Stimulated activated CD8-positive, alpha-beta memory T cell treated with anti-CD3 and anti-CD28 coated beads, Interleukin-4, amount 100 ng/mL, for 24 hours (primary cell): ENCODE measurements at places on chromosomes 13 and 19.

DNA sequence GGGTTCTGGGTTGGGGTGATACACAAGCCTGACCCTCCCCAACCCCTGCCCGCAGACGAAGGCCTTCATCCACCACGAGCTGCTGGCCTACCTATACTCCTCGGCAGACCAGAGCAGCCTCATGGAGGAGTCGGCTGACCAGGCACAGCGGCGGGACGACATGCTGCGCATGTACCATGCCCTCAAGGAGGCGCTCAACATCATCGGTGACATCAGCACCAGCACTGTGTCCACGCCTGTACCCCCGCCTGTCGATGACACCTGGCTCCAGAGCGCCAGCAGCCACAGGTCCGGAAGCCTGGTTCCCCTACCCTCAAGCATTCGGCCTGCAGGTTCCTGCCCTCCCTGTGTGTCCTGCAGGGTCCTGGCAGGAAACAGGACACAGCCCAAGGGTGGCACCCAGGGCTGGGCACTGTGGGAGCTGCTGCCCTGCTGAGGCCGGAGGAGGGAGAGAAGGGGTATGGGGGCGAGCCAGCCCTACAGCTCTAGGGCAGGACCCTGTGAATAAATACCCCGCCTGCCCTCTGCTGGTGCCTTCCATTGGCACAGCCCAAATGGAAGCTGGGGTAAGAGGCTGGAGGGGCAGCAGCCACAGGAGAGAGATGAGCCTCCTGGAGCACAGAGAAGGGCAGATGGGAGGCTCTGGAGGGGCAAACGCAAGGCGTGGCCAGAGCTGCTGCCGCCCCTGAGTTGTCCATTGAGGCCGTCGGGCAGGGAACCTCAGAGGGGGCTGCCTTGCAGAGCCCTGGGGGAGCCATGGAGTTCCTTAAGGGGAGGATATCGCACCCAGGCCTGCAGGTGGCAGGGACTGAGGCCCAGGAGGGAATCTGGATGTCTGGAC lies 6.8 kb downstream of the TMED1 start:
- no peak for DNase-seq

DNA sequence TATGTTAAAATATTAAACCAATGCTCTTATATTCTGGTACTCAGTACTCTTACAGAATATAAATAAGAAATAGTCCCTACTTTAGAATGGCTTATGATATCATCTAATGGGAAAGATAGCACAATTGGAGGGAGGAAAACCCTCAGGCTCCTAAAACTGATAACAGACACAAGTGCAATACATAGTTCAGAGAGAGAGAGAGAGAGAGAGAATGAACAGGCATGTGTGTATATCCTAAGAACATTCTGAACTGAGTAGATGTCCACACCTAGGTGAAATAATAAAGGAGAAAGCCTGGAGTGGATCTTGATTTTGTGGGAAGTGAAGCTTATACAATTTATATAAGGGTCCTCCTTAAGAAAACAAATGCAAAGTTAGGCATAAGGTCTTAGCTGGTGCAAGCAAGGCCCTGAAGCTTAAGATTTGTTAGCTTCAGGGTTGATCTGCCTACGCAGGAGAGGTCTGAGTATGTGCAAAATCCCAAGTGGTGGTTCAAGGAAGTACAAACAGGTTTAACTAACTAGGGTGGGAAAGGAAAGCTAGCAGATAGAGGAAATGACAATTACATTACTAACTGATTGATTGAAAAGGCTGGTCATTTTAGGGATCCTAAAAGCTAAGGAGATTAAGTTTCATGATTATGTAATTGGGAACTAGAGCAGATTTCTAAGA lies 53.3 kb downstream of the SOX21 start:
- no peak for DNase-seq

GRCh38 chr13:23570921-23571315 lies 706 bp downstream of the TNFRSF19 start:
- no peak for DNase-seq

DNA sequence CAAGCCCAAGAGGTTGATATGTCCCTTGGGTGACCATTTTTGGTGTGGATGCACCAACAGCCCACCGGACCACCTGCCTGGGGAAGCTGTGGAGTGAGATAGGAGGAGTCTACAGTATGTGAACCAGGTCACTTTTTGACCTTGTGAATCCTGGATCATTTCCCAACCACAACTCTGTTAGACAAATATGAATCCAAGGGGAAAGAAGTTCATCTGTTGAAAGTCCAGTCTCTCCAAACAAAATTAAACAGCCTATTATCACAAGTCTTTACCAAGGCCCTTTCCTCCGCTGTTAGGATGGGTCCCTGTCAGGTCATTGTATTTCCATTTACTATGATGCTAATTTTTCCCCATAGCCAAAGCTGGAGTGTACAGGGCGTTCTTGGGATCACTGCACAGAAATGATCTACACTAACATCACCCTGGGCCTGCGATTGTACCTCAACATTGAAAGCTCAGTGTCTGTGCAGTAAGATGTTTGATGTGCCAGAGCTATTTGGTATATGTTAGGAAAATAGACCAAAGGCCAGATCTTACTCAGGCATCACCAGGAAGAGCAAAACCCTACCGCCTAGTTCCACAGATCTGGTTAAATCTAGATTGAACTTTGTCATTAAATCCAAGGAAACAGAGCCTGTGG lies 117.1 kb downstream of the STARD13 start:
- DNase-seq, result no peak

GRCh38 chr19:29574510-29574909 lies 31.6 kb upstream of the POP4 start:
- DNase-seq, result no peak

- DNase-seq, result no peak
These were observed 49.4 kb upstream of the IPO5 start for GRCh38 chr13:97904059-97904458.

GRCh38 chr13:93789058-93789457 lies 562.5 kb downstream of the GPC6 start:
- no peak for DNase-seq

GRCh38 chr13:109427148-109427547 lies 359.2 kb downstream of the IRS2 start:
- DNase-seq, result no peak

DNA sequence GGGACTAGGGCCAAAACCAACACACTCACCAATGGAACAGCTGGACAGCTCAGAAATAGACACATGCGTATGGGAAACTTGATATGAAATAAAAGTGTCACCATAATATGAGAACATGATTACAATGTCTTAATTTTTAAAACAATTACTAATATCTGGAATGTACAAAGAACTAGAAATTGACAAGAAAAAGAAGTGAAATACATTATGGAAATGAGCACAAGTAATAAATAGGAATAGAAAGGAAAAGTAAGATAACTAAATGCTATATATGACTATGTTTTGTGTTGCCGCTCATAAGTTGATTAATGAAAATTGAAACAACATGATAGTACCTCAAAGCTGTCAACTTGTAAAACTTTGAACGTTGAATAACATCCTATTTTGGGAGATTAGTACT lies 801.1 kb downstream of the SLITRK5 start:
- DNase-seq, result no peak

DNA sequence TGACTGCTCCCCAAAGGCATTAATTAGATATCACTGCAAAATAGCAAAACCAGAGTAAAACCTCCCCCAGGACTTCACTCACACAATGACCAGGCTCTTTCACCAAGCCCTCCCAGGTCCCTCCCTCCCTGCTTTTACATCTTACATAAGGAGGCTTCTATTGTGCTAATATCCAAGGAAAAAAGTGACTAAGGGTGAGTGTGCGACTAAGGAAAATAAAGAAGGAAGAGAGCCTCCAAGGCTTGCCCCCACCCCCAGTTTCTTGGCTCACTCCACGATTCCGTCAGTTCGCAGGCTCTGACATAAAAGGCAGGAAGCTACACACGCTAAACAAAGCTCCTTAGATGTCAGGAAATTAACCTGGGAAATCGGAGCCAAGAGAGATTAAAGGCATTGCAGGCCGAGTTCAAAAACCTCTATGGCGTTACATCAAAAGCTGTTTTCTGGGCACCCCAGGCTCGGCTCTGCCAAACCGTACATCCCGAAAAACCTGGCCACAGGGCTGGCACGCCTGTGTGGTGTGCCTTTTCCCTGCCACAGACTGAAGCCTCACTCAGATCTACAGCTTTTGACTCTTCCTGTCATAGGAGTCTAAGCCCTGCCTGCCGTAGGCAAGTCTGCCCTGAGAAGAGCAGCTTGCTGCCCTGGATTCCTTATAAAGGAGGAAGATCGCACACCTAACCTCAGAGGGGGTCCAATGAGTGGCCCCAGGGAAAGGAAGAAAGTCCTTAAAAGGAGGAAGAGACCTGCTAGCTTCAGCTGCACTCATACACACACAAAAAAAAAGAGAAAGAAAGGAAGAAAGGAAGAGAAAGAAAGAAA lies 67.0 kb upstream of the SERP2 start:
- no peak for DNase-seq

GRCh38 chr13:71727662-71728061 lies 139.3 kb downstream of the DACH1 start:
- no peak for DNase-seq

GRCh38 chr13:40120288-40120687 lies 464.8 kb downstream of the COG6 start:
- no peak for DNase-seq

DNA sequence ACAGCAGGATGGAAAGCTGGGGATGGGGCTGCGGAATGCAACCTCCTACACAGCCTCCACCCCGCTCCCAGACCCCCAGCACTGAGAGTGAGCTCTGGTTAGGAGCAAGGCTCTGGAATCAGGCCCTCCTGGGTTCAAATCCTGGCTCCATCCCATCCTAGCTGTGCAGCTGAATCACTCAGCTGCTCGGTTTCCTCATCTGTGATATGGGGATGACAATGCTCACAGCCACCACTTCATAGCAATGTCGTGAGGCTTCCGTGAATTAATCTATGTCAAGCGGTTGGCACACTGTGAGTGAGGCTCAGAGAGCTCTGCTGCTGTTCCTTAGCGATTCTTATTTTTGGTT lies 538 bp downstream of the ACP7 start:
- DNase-seq, result no peak

DNA sequence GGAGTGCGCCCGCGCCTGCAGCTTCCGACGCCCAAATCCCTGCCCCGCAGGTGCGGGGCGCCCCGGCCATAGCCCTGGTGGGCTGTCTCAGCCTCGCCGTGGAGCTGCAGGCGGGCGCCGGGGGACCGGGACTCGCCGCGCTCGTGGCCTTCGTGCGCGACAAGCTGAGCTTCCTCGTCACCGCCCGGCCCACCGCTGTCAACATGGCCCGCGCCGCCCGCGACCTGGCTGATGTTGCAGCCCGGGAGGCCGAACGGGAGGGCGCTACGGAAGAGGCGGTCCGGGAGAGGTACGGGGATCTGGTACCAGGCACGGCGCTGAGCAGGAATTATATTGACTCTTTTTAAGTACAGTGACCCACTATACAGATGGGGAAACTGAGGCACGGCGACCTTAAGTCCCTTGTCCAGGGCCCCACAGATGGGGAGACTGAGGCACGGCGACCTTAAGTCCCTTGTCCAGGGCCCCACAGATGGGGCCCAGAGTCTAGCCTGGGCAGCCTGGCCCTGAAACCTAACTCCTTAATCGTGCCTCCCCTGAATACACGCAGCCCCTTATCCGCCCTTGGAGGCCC lies 586 bp downstream of the MRI1 start:
- DNase-seq, result no peak

- no peak for DNase-seq
These were observed 26.6 kb upstream of the OR10H1 start for GRCh38 chr19:15841875-15842569.

- DNase-seq, result no peak
These were observed 58.5 kb downstream of the CCDC70 start for GRCh38 chr13:51920267-51920666.

DNA sequence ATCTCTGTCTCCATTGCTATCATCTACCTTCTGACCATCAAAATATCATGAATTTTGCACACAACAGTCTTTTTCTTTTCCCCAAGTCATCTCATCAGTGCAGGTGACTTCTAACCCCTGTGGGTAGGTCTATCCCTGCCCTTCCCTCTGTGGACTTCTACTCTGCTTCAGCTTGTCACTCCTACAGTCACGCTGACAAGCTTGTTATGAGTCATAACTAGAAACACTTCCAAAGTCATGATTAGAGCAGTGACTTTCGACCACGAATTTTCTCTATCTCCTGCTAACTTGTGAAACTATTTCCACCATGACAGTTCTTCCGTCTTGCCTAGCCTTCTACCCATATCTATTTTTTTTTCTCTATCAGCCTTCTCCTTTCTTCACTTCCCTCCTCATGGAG lies 343.7 kb upstream of the ARGLU1 start:
- no peak for DNase-seq

DNA sequence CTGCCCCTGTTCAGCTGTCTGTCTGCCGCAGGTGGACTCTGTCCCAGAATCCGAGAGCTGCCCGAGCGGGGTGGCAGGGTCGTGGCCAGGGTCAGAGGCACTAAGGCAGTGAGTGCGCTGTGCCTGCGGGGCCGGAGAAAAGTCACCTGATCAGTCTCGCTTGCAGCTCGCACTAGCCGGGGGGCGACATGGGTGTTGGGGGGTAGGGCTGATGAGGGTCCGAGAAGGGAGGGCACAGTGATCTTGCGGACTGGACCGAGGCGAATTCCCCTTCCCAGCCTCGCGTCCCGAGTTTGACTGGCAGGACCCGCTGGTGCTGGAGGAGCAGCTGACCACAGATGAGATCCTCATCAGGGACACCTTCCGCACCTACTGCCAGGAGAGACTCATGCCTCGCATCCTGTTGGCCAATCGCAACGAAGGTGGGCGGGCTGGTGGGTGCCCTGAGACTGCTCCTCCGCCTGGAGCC lies 627 bp downstream of the GCDH start:
- no peak for DNase-seq

- no peak for DNase-seq
These were observed 150.5 kb downstream of the TEX29 start for GRCh38 chr13:111470933-111471332.
